ENCODE measurements at places on chromosomes 7 and 10. TPM values are rescaled to one million over a fixed set of nuclear protein-coding genes. Genes with fewer than 3 reads are reported as not detected.

Gene PROSER2
- polyA plus RNA-seq = 0.25 TPM

DNA sequence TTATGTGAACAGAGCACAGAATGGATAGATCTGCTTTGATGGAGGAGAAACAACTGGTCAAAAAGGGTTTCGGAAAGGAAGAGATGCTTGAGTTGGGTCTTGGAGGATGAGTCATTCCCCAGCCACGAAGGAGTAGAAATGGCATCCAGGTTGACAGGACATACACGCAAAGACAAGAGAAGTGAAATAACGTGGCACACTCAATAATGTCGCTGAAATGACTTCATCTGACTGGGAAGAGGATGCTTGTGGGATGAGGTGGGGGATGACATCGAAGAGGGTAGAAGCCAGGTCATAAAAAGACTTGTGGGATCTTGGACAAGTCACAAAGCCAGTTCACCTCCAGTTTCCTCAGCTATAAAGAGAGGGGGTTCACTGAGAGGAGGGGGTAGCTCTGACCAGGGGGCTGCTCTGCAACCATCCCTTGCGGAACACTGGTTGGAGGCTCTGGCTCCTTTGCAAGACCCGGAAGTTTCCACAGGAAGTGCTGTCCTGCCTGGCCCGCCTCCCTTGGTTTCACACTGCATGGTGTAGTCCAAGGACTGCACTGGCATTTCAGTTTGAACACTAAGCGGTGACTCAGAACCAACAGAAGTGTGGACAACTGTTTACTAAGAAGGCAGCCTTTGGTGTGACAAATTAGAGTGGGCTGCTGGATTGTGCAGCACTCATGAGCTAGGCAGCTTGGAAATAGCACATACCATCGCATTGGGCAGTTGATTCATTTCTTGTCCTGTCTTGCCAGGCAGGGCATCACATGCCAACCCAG lies 189.9 kb upstream of the ADO start:
- DNase-seq = no peak

GRCh38 chr10:14880229-14880628 lies 1.6 kb downstream of the SUV39H2 start:
- no peak for DNase-seq

GRCh38 chr10:33803248-33803647 lies 468.8 kb upstream of the NRP1 start:
- no peak for DNase-seq

GRCh38 chr7:141748396-141748795 lies 10.2 kb downstream of the SSBP1 start:
- DNase-seq = no peak

Gene ADAM22
- 1.5 TPM for polyA plus RNA-seq

GRCh38 chr7:31190906-31191305 lies 138.8 kb downstream of the ADCYAP1R1 start:
- no peak for DNase-seq

Gene TAS2R41
- not detected for polyA plus RNA-seq
